ENCODE measurements at places on chromosomes 11 and 22.

GRCh38 chr11:35387111-35387982, 32.0 kb downstream of the SLC1A2 start:
- DNase-seq = no peak

GRCh38 chr11:57885298-57886050, 123.9 kb downstream of the CTNND1 start:
- DNase-seq = no peak

DNA sequence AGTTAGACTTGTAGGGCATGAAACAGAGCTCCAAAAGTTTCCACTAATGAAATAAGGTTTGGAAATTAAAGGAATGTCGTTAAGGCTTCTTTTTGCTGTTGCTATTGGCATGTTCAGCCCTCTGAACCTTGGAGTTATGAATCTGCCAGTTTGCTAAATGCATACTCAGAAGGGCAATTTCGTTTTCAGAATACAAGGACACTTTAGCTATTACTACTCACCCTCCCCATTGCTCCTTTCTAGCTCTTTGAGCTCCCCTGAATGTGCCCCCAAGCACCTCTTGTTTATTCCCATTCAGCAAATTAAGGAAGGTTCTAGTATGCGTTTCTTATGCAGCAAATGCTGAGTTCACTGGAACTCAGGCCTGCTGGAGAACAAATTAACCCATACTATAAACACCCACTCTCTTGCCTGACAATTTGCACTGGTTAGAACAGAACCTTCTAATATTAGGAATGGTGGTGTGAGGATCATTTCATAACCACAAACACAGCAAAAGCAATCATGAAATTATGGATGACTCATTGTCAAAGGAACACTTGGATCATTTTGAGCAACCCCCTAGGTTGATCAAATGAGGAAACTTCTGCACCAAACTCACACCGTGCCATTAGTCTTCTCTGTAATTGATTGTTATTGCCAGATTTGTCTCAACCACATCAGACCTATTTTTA, 26.2 kb upstream of the LIN7C start:
- DNase-seq = no peak

- no peak for DNase-seq
These were observed 844.5 kb upstream of the RAG2 start for GRCh38 chr11:37442576-37442975.

DNA sequence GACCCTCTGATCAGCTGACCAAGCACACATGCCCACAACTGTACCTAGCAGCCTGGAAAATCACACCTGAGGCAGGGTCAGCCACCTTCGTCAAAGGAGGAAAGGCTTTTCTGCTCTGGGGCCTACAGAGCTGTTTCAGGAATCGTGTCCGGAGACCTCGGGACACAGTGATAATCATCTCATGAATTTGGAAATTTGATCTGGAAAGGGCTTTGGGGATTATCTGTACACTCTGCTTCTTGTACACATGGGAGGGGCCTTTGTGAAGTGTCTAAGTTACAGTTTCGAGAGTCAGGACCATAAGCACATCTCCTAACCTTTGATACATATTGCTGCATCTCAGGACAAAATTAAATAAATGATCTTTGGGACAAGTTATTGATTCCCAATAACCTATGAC, 1421.2 kb upstream of the TENM4 start:
- no peak for DNase-seq

GRCh38 chr11:70400643-70401042, 2.3 kb downstream of the CTTN start:
- DNase-seq = no peak

DNA sequence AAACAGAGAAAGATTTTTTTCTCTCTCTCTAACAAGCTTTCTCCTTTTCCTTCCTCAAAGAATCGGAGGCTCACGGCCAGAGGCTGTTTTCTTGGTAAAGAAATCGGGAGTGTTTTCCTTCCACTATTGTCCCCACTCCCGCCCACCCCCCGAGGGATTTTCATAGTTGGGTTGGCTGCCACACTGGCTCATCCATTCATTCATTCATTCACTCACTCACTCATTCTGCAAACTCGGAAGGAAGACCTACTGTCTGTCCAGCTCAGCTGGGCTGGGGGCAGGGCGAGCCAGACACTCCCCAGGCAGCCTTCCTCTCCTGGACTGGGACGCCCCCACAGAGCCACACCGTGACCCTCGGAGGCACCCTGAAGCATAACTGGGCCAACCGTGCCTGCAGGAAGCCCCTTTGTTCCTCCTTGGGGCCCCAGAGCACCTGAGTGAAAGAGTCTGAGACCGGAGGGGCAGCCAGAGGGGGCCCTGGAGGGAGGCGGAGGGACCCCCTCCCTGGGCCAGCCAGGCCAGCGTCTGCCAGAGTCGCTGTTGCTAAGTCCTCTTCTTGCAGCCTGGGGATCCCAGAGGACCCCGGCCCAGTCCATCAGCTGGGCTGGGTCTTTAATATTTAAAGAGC, 17.0 kb downstream of the CDKN1C start:
- DNase-seq = no peak

DNA sequence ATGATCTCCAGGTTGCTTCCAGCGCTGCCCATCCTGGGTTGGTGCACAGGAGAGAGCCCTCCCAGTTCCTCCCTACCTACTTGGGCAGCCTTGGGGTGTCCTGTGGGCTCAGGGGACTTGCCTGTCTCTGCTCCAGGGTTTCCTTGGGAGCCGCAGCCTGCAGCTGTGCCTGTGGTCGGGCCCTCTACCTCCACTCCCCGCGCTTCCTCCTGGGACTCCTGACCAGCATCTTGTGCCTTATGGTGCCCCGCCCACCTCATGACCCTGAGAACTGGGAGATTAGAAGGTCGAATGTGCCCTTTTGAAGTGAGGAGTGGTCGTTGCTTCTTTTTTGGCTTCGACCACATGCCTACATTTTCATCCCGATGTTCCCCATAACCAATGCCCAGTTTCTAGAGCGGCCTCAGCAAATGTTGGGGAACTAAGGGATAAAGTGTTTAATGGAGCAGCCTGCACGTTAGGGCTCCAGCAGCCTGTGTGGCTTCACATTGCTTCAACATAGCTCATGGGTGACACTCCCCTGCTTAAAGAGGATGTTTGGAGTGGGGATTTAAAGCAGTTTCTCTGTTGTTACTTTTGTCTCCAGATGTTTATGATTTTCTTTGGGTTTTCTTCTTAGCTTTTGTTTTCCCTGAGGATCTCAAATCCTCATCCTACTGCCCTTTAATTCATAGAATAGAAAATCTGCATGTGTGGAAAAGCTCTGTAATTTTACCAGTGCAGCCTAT, 248.8 kb downstream of the TBC1D22A start:
- no peak for DNase-seq

- DNase-seq = no peak
These were observed 49.1 kb upstream of the A4GALT start for GRCh38 chr22:42769574-42770447.

DNA sequence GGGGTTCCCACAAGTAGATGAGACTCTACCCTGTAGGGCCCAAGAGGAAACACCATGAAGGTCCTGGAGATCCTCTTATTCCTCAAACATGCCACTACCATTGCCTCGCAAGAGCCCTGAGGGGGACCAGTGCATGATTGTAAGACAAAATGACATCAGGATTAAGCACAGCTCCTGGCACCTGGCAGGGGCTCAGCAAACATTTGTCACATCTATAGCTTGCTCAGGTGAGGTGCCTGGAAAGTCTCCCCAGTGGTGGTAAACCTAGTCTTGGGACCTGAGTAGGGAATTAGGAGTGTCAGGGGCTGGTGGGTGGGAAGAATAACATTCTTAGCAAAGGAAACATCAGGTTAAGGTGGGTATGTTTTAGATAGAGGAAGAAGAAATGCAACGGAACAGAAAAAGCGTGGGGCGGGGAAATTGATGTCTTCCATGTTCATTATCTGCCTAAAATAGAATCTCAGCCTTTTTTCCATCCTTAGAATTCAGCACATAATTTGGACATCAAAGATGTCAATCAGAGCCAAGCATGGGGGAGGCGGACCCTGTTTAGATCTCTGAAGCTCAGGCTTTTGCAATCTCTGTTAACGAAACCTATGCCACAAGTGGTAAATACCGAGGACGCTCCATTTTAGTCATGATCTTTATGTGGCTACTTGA, 924 bp downstream of the YPEL1 start:
- DNase-seq = no peak

- no peak for DNase-seq
These were observed 44.8 kb upstream of the EIF3M start for GRCh38 chr11:32538804-32539203.

DNA sequence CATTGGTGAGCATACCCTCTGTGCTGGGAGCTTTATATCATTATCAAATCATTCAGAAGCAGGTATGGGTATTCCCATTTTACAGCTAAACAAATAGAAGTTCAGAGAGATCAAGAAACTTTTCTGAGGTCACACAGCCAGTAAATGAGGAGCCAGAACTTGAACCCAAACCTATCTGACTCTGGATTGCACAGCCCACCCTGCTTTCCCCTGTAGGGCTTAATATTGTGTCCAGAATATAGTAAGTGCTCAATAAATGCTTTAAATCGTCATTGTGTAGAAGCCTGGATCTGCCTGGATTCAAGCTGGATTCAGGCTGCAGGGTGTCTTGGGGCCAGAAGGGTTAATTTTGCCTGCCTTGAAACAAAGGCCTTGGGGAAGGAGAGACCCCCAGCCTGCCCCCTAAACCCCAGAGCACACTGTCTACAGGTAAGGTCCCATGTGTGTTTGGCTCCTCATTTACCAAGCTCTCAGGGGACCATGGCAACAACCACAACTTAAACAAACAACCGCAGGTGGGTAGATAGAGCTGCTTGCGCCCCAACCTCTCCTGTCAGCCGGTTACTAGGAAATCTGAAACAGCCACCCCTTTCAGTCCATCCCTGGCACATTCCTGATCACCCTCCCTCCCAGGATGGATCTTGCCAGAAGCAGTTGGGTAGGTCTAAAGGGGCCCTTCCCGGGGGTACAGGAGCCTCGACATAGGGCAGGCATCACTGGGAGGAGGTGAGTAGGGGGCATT, 3.0 kb upstream of the SEC14L3 start:
- DNase-seq = no peak

DNA sequence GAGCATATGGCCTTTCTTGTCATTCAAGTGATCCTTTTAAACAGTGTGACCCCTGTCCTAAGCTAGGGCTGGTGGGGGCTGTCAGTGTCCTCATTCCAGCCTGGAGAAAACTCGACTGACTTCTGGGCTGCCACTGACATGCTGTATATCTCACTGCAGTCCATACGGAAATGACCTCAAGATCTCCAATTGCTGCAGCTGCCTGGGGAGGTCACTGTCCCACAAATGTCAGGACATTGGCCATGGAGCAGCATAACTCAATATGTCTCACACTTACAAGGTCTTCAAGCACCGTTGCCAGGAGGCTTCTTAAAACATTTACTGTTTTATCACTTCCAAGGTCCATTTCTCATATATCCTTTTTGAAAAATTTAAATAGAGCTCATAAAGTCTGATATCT, 27.8 kb upstream of the CSNK2A3 start:
- DNase-seq = no peak

GRCh38 chr11:10294290-10294953, 403 bp upstream of the SBF2 start:
- DNase-seq = no peak

- DNase-seq = no peak
These were observed 21.6 kb downstream of the TMPRSS5 start for GRCh38 chr11:113684496-113684895.

- DNase-seq = no peak
These were observed 13.3 kb upstream of the CEP295 start for GRCh38 chr11:93648158-93648557.

GRCh38 chr22:45565973-45566372, 63.3 kb downstream of the FBLN1 start:
- DNase-seq = no peak

GRCh38 chr11:68839911-68840641, 1.6 kb downstream of the CPT1A start:
- DNase-seq = no peak

GRCh38 chr11:40294349-40294735, 1165.1 kb downstream of the LRRC4C start:
- DNase-seq = no peak

DNA sequence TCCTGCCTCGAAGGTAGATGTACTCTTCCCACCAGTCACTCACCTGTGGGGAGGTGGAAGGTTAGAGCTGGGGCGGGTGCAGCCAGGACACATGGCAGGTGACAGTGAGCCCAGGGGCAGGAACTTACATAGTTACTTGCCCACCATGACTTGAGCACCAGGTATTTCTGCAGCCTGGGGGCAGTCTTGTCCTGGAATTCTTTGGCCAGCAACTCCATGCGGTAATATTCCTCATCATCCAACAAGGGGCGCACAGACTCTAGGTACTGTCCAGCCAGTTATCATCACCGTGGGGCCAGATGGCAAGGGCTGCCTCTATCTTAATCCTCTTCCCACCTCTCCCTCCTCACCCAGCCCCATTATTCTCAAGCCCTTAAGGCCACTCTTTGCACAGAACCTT, 2.2 kb downstream of the CPT1B start:
- no peak for DNase-seq

DNA sequence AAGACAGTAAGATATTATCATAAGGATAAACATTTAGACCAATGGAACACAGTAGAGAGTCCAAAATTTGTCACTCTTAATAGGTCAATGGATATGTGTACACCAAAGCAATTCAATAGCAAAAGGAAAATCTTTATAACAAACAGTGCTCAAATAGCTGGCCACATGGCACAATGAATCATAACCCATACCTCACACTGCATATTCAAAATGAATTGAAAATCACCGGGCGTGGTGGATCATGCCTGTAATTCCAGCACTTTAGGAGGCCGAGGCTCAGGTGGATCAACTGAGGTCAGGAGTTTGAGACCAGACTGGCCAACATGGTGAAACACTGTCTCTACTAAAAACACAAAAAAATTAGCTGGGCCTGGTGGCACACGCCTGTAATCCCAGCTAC, 8.4 kb downstream of the SNX32 start:
- no peak for DNase-seq

GRCh38 chr11:74030723-74031676, 22.1 kb upstream of the UCP3 start:
- no peak for DNase-seq

GRCh38 chr22:48175721-48176120, 1413.3 kb downstream of the TBC1D22A start:
- DNase-seq = no peak

DNA sequence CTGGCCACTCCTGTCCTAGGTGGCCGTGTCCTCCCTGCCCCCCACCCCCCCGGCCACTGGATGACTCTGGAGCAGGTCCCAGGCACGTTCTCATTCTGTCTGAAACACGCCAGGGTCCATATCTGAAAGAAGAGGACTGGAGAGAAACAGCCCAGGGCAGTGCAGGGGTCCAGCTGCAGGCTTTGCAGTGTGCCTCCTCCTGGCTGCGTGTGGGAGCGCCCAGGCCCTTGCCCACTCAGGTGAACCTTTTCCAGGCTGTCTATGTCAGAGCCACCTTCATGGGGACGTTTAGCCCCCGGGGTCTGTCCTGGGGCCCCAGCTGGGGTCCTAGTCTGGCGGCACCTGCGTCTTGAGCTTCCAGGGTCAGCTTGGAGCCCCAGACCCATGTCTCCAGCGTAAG, 15.6 kb downstream of the GRAMD4 start:
- no peak for DNase-seq

All from stimulated activated CD8-positive, alpha-beta memory T cell treated with anti-CD3 and anti-CD28 coated beads, Interleukin-15, amount 100 ng/mL, for 24 hours (primary cell).